Body of pancreas (tissue), 4 donors: ENCODE measurements at places on chromosomes 12 and 14. TPM values are rescaled to one million over a fixed set of nuclear protein-coding genes. Genes with fewer than 3 reads are reported as not detected.

SELPLG gene
- 2.3 TPM for total RNA-seq

GRCh38 chr12:1629338-1630132, 504 bp downstream of the WNT5B start:
- no peak for DNase-seq

GRCh38 chr12:131116468-131117117, 162.9 kb downstream of the ADGRD1 start:
- no peak for DNase-seq

- DNase-seq: no peak
Measured at GRCh38 chr12:84480803-84481202, 431.8 kb downstream of the SLC6A15 start.

GLIPR1L1 gene
- not detected for total RNA-seq

TAS2R13 gene
- 2.3 TPM for total RNA-seq

DNA sequence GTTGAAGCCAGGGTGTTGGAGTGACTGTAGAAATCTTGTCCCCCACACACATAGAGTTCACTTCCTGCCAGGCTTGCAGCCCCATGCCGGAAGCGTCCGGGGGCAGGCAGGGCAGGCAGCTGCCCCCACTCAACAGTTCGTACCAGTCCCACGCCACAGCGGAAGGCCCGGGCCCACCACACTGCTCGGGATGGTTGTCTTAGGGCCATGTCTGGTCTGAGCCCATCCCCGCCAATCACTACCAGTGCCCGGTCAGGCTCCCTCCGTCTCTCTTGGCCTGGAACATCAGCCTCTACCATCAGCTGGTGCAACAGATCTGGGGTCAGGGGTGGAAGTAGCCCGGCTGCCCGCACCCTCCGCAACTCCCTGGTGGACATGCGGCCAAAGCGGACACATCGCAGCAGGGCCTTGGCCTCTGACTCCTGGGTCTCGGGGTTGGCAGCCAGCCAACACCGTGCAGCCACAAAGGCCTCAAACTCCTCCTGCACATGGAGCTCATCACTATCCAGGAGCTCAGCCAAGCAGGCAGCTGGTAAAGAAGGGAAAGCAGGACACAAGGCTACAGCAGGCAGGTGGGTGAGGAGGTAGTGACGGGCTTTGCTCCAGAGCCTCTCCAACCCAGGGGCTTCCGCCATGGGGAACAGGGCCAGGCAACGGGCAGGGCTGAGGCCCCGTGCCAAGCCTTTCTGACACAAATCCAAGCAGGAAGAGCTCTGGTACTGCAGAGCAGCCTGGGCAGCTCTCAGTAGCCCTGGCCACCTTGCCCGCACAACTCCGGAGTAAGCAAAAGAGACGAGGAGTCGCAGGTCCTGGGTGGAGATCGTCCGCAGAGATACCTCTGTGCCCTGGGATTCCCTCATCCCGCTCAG, 5.9 kb downstream of the KLHL33 start:
- DNase-seq: peak; percentile 75

DNA sequence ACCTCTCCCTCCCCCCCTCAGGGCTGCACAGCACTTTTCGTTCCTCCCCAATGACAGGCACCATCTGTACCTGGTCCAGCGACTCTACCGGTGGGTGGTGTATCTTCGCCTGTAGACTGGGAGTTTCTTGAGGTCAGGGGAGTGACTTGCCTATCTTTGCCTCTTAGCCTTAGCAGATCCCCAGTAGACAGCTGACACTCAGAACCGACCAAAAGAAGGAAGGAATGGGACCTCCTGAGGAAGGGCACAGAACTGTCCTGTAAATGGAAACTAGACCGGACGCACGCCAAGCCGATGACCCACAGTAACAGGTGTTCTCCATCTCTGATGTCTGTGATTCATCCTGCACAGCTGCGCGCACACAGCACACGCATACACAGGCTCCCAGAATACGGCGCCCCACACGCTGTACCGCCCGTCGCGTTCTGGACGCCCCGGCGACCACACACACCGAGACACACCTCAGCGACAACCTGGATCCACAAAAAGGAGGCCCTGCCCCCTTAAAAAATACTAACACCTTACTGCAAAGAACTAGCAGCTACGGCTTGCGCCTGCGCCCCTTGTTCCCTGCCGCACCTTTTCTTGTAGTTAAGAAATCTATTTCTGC, 673 bp upstream of the TTC9 start:
- DNase-seq: peak; percentile 26

DAZAP2 gene
- 87.7 TPM for total RNA-seq

NAV3 gene
- 2.6 TPM for total RNA-seq

- no peak for DNase-seq
Measured at GRCh38 chr12:23899434-23899833, 50.0 kb downstream of the SOX5 start.

GRCh38 chr12:50251619-50252252, 31.6 kb downstream of the LIMA1 start:
- no peak for DNase-seq

RERGL gene
- total RNA-seq: 3.9 TPM

GRCh38 chr14:36856095-36856878, 194.6 kb downstream of the PAX9 start:
- DNase-seq: no peak

NID2 gene
- total RNA-seq: 37.6 TPM

- DNase-seq: peak; percentile 58
Measured at GRCh38 chr12:96233939-96234461, 39.8 kb downstream of the ELK3 start.

GRIP1 gene
- total RNA-seq: 7.5 TPM

DNA sequence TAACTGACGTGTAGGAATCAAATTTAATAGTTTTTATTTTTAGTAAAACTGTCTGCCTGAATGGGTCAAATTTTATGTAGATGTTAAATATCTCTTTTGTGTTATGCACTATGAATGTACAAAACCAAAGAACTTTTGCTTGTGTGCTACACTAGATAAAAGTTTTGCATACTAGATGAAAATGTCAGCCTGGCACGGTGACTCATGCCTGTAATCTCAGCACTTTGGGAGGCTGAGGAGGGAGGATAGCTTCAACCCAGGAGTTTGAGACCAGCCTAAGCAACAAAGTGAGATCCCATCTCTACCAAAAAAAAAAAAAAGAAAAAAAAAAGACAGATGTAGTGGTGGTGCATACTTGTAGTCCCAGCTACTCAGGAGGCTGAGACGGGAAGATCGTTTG, 11.1 kb downstream of the AEBP2 start:
- DNase-seq: no peak

DNA sequence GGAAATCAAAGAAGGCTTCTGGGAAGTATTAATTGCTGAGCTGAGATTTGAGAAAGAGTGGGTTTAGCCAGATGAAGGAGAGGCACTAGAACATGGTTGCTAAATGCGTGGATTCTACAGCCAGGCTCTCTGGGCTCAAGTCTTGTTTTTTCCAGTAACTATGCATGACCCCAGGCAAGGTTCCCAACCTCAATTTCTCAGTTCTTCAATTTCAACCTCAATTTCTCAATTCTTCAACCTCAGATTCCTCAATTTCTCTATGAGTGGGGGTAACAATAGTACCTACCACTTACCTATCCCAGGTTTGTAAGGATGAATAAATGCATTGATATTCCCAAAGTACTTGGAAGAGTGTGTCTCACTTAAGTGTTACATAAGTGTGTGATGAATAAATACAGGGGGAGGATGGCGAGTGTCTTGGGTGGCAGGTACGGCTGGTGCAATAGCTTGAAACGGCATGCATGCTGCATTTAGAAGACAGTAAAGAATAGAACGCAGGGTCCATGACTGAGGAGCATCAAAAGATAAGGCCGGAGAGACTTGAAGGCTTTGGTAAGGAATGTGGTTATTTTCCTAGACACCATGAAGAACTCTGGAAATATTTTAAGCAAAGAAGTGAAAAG, 149.1 kb upstream of the ATP2B1 start:
- DNase-seq: no peak

DNA sequence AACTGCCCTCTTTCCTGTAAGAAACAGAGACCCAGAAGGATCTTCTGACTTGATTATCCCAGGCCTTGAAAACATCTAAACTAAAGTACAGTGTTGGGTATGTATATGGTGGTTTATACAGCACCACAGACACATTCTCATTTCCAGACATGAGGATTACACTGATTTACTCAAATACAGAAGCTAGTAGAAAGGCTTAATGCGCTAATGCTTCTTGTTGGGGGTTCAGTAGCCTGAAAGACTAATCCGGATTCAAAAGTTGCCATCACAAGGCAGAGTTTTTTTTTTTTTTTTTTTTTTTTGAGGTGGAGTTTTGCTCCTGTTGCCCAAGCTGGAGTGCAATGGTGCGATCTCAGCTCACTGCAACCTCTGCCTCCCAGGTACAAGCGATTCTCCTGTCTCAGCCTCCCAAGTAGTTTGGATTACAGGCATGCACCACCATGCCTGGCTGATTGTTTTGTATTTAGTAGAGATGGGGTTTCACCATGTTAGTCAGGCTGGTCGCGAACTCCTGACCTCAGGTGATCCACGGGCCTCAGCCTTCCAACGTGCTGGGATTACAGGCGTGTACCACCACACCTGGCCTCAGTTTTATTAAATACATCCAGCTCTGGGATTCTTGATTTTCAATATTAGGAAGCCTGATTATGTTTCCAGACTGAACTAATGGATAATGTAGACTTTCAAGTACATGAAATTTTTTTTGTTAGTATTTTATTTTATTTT, 46.3 kb upstream of the HECTD1 start:
- no peak for DNase-seq

- DNase-seq: no peak
Measured at GRCh38 chr12:81207664-81208063, 129.8 kb downstream of the ACSS3 start.

BHLHE41 gene
- total RNA-seq: 2.6 TPM

- DNase-seq: no peak
Measured at GRCh38 chr12:118773956-118774723, 207.2 kb upstream of the SRRM4 start.

DACT1 gene
- 3.9 TPM for total RNA-seq

- no peak for DNase-seq
Measured at GRCh38 chr14:39107591-39107996, 4.6 kb upstream of the SEC23A start.

DNA sequence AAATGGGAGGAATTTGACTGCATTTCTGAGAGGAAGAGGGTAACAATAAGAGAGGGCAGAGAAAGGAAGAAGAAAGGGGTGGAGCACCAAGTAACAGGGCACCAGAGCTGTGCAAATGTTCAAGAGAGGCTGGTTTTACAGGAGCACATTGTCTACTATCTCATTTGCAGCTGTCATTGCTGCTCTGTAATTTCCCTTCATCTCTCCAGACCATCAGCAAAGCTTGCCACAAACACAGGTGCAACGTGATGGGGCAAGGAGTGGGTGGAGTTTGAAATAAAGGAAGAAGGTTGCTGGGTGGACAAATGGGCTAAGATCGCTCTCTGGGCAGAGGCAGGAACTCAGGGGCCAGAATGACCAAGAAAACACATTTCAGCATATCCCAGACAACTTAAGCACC, 47.9 kb upstream of the PLEKHG6 start:
- no peak for DNase-seq

DNA sequence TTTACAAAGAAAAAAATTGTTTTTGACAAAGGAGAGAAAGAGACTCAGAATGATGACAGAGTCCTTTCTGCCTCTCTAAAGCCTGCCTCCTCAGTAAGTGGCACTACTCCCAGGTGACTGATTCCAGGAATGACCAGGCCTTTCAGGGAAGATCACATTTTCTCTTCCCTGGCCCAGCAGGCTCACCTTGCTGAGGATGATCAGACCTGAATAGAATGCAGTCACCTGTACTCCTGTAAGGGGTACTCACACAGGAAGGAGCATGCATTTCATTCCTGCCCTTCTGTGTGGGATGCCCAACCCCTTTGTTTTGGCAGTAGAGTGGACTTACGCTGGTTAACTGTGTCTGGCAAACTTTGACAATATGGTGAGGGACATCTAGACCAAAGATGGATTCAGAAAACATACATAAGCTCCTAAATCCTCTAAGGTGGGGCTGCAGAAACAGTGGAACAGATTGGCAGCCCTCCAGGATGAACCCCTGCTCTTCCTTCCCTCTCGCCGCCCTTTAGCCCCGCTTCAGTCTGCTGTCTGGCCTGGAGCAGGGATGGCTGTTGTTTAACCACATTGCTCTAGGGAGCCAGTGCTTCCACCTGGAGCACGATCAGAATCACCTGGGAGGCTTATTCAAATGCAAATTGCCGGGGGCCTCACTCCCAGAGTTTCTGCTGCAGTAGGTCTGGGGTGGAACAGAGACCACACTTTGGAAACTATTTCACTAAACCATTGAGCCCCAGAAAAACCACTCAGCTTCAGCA, 29.8 kb downstream of the ERG28 start:
- DNase-seq: no peak

- DNase-seq: no peak
Measured at GRCh38 chr12:15600223-15600935, 188.8 kb downstream of the EPS8 start.

TAS2R20 gene
- 7.5 TPM for total RNA-seq
